ENCODE measurements at places on chromosomes 2 and 18.

GRCh38 chr2:9313443-9313842 is 106.8 kb downstream of the ASAP2 start:
- DNase-seq, result no peak
- no peak overlapping the region for H3K27ac ChIP-seq
- no peak overlapping the region for H3K4me3 ChIP-seq

DNA sequence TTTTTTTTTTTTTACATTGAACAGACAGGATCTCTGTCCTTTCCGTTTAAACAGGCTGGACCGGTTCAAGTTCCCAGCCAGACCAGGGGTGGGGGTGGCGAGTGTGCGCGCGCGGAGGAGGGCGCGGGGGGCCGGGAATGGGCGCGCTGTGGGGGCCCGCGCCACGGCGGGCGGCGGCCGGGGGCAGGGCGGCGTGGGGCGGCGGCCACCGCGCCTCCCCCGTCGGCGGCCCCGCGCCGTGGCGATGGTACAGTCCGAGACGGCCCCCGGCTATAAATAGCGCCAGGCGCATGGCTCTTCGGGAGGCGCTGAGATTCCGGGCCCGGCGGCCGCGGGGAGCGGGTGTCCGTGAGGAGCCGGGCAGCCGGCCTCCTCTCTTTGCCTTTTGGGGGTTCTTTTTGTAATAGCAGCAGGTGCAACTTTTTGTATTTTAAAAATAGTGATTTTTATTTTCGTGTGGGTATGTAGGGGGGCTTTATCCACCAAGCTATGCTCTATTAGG is 430 bp upstream of the CELF4 start:
- no peaks in the 10 kb centered on the region for H3K36me3 ChIP-seq
- H3K27ac ChIP-seq, result no peak overlapping the region
- H3K27me3 ChIP-seq, result no peaks in the 10 kb centered on the region
- peak overlapping the region; percentile 55 for H3K4me3 ChIP-seq
- H3K4me1 ChIP-seq, result peaks cover 21% of the 10 kb centered on the region
- DNase-seq, result no peak

- H3K4me1 ChIP-seq, result no peaks in the 10 kb centered on the region
- no peak for DNase-seq
- no peak overlapping the region for H3K4me3 ChIP-seq
Measured at GRCh38 chr2:24887307-24887874, 32.6 kb downstream of the ADCY3 start.

- H3K36me3 ChIP-seq, result no peaks in the 10 kb centered on the region
- H3K4me1 ChIP-seq, result no peaks in the 10 kb centered on the region
- no peak overlapping the region for H3K27ac ChIP-seq
- H3K27me3 ChIP-seq, result no peaks in the 10 kb centered on the region
- DNase-seq, result no peak
Measured at GRCh38 chr2:37880551-37880950, 44.5 kb upstream of the RMDN2 start.

DNA sequence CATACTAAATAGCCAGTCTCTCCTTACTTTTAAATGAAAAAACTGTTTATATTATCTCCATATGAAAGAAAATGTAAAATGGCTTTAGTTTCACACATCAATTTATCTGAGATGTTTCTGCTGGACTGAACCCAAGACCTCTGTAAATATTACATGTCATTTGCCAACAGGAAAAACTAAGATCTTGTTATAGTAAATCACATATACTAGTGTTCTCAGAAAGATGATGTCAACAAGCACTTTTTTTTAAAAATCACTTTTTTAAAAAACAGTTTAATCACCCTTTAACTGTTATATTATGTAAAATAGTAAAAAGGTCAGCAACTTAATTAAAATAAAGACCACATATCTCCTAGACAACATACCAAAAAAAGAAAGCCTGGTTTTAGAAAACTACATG is 46.3 kb downstream of the PTPN2 start:
- no peaks in the 10 kb centered on the region for H3K27me3 ChIP-seq
- peak overlapping the region; percentile 69 for H3K27ac ChIP-seq
- DNase-seq, result no peak
- peaks cover 6% of the 10 kb centered on the region for H3K4me1 ChIP-seq
- no peaks in the 10 kb centered on the region for H3K36me3 ChIP-seq

GRCh38 chr18:9910661-9911060 is 3.2 kb upstream of the VAPA start:
- no peak overlapping the region for H3K27ac ChIP-seq
- no peaks in the 10 kb centered on the region for H3K27me3 ChIP-seq
- DNase-seq, result no peak

GRCh38 chr2:39468579-39469451 is 31.7 kb upstream of the MAP4K3 start:
- no peaks in the 10 kb centered on the region for H3K36me3 ChIP-seq
- H3K27me3 ChIP-seq, result no peaks in the 10 kb centered on the region
- H3K4me1 ChIP-seq, result peaks cover 4% of the 10 kb centered on the region
- no peak overlapping the region for H3K27ac ChIP-seq

- no peak overlapping the region for H3K4me3 ChIP-seq
- H3K36me3 ChIP-seq, result no peaks in the 10 kb centered on the region
- H3K27me3 ChIP-seq, result no peaks in the 10 kb centered on the region
- H3K27ac ChIP-seq, result no peak overlapping the region
- H3K4me1 ChIP-seq, result no peaks in the 10 kb centered on the region
Measured at GRCh38 chr2:10777111-10777841, 35.3 kb downstream of the PDIA6 start.

DNA sequence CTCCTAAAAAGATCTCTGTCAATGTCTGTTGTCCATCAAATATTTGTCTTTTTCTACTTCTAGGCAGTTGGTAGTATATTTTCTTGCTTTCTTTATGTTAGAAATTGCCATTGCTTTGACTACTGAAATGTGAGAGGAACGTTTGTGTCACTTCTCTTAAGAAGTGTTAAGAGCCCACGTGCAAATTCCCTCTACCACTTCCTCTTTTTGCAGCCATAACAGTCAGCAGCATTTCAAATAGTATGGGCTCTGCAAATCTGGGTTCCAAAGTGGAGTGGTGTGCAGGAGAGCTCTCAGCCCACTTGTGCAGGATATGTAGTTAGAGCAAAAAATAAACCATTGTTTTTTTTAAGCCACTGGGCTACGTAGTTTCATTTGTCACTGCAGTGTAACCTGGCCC is 314.0 kb downstream of the MEIS1 start:
- no peak overlapping the region for H3K4me3 ChIP-seq
- H3K27ac ChIP-seq, result no peak overlapping the region
- H3K27me3 ChIP-seq, result no peaks in the 10 kb centered on the region
- no peak for DNase-seq

GRCh38 chr2:203637471-203638167 is 68.8 kb upstream of the CD28 start:
- no peak overlapping the region for H3K27ac ChIP-seq
- peaks cover 13% of the 10 kb centered on the region for H3K4me1 ChIP-seq
- no peak for DNase-seq
- H3K27me3 ChIP-seq, result no peaks in the 10 kb centered on the region

DNA sequence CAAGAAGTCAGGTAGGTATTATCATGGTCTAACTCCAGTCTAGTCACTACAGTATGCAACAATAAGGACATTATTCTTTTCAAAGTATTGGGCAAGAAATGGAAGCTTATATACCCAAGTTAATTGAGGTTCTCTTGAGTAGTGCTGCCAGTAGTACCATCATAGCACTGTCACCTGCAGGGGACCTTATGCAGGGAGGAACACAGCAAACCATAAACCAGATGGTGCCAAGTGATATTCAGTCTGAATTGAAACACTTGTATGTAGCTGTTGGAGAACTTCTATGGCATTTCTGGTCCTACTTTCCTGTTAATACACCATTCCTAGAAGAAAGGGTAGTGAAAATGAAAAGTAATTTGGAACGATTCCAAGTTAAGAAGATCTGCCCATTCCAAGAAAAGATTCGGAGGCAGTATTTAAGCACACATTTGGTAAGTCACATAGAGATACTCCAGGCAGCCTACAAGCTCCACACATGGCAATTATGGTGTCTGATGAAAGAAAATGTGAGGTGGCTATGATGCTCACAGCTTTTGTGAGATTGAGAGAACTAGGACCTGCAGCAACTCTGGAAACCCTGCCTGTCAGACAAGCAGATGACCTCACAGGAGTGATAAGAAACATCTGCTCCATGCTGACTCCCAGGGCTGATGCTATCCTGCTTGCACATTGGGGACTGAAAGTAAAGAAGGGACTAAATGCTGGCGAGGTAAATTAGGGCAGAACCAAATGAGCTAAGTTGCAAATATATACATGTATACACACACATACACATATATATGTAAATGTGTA is 174.7 kb downstream of the MC4R start:
- no peak for DNase-seq
- no peaks in the 10 kb centered on the region for H3K36me3 ChIP-seq
- H3K27ac ChIP-seq, result no peak overlapping the region

GRCh38 chr2:221270806-221271205 is 301.3 kb downstream of the EPHA4 start:
- H3K36me3 ChIP-seq, result no peaks in the 10 kb centered on the region
- no peaks in the 10 kb centered on the region for H3K27me3 ChIP-seq
- no peak overlapping the region for H3K27ac ChIP-seq
- no peak overlapping the region for H3K4me3 ChIP-seq

DNA sequence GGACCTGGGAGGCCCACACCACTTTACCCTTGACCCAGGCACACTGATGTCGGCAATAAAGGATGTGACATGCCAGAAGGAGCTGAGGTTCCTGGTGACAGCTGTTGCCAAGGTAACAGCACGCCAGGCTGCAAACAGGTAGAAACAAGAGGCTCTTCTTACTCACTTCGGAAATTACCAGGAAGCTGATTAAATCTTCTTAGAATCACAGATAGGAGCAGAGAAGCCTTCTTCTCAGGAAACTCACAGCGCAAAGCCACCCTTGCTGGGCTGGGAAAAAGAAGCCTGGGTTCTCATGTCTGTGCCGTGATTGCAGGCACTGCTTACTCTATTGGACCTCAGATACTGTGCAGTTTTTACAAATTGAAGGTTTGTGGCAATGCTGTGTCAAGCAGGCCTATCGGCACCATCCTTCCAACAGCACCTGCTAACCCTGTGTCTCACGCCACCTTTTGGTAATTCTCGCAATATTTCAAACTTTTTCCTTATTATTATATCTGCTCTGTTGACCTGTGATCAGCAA is 61.0 kb upstream of the TAF1B start:
- H3K4me1 ChIP-seq, result peaks cover 8% of the 10 kb centered on the region
- no peak overlapping the region for H3K27ac ChIP-seq
- H3K27me3 ChIP-seq, result no peaks in the 10 kb centered on the region

DNA sequence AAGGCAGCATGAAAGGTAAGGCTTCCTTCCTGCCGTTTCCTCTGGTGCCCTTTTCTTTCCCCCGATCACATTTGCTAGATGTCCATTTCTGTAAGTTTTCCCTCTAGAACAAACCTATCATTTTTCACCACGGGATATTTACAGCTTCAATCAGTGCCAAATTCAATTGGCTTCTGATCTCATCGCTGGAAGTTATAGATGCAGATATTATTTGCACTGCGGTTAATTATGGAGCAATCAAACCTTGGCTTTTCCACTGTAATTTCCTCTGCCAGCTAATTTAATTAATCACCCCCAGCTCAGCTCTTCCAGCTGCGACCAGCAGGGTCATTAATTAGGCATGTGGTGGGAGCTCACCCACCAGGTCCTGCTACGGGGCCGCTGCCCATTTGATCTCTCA is 86.1 kb downstream of the GBX2 start:
- no peak for DNase-seq
- no peak overlapping the region for H3K27ac ChIP-seq
- H3K4me1 ChIP-seq, result no peaks in the 10 kb centered on the region

DNA sequence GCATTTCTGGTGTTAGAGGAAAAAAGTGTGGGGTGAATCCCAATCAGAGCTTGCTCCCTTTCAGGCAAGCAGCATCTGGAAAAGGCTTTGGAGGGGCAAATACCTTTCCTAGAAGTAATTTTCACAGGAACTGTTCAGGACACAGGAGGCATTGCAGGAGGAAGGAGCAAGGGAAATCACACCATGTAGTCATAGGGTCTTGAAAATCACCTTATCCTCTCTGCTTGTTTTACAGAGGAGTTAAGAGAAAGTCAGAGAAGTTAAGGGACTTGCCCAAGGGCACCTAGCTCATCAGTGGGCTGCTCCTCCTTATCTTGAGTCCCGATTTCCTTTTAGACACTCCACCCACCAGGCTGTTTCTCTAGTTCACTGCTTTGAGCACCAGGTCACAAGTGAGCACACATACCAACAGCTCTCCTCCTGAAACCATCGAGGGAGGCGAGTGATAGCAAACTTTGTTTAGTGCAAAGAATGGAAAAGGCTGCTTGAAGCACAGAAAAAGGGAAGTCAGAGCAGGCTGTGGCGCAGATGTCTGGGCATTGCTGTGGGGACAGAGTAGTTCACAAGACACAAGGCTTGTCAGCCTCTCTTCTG is 89.2 kb upstream of the CXCR4 start:
- no peak overlapping the region for H3K27ac ChIP-seq
- no peaks in the 10 kb centered on the region for H3K36me3 ChIP-seq
- no peaks in the 10 kb centered on the region for H3K4me1 ChIP-seq
- DNase-seq, result peak; percentile 78
- H3K27me3 ChIP-seq, result no peaks in the 10 kb centered on the region

- H3K27me3 ChIP-seq, result no peaks in the 10 kb centered on the region
- no peak for DNase-seq
- no peaks in the 10 kb centered on the region for H3K36me3 ChIP-seq
- H3K4me1 ChIP-seq, result peaks cover 4% of the 10 kb centered on the region
- peak overlapping the region; percentile 94 for H3K4me3 ChIP-seq
Measured at GRCh38 chr2:73828389-73828817, 358 bp upstream of the STAMBP start.

All from Peyer's patch (tissue), 4 donors.